Fibroblast of skin of right quadriceps (primary cell): ENCODE measurements at places on chromosomes 12 and 14.

GRCh38 chr12:28027947-28028724, 55.6 kb upstream of the PTHLH start:
- no peak for DNase-seq

GRCh38 chr12:4046495-4046840, 173.3 kb upstream of the PARP11 start:
- no peak for DNase-seq

DNA sequence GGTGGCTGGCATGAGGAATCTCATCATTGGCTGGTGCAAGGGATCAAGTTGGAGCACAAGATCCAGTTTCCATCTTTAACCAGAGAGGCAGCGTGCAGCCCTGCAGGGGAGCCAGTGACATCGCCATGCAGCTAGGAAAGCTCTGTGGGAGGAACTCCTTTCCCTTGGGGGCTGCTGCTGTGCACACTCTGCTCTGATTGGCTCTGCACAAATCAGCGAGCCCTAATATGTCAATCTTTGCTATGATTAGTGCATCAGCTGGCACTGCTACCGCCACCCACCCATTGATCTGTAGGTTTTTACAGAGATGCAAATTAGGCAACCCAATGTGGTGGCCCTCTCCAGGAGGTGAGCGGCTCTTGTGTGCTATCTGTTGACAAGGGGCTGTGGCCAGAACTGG, 262.6 kb downstream of the PCNX1 start:
- DNase-seq, result no peak

DNA sequence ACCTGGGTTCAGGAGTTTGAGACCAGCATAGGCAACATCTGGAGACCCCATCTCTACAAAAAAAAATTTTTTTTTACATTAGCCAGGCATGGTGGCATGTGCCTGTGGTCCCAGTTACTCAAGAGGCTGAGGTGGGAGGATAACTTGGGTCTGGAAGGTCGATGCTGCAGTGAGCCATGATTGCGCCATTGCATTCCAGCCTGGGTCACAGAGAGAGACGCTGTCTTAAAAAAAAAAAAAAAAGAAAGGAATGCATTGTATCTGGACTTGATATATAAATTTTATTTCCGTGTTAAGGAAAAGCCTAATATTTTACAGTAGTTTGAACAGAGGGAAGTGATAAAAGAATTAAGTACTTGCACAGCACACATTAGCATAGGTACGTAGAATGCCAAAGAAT, 97.2 kb downstream of the ZC3H14 start:
- DNase-seq, result peak; percentile 36

DNA sequence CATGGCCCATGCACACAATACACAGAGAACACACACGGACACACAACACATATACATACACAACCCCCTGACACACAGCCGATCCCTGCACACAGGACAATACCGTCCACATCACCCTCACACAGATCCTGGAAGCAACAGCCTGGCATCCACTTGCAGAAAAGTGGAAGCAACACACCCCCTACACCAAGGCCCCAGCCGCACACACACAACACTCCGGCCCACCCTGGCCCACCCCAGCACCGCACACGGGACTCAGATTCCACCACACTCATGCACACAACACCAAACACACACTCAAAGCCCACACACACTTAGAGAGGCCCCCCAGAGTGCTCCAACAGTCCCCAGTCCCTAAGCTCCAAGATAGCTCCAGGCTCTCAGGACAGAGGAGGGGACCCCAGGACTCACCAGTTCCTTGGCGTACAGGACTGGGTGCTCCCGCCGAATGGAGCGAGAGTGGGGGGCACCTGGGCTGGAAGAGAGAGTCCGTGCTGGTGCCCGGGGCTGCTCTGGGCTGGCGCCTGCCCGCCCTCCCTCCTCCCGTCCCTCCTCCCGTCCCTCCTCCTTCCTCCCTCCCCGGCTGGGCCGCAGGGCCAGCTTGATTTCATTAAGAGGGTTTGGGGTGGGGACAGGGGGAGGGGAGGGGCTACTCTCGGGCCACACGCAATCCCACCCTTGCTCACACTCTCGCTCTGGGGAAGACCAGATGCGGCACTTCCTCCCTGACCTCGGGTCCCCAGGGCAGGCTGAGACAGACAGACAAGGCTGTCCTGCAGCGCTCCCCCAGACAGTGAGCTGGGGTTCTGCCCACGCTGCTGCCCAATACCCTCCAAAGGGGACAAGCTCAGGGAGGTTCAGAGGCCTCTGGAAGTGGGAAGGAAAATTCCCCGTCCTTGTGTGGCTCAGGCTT, at the start of gene TMEM119:
Gene TMEM119 (minus strand): TSS at position 526 of the 913 bp plus-strand sequence. CDS start 5,701 bp downstream, outside the sequence.
- DNase-seq, result peak; percentile 88

GRCh38 chr12:79763766-79764452, 73.1 kb upstream of the PAWR start:
- no peak for DNase-seq

DNA sequence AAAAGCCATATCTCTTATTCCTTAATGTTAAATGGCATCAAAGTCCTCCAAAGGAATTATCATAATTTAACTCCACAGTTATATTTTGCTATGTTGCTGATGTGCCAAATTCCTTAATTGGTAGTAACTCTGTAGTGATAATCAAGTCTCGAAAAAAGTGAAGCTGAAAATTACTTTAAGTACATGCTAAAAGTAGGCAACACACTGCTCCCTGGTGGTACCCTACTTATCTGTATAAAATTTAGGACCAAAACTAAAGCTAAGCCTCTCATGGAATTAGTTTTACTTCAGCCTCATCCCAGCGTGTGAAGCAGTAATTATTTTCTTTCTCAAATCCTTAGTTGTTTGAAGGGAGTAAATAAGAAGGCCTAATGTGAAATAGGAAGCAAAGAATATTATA, 132.8 kb downstream of the TTLL5 start:
- DNase-seq, result no peak

DNA sequence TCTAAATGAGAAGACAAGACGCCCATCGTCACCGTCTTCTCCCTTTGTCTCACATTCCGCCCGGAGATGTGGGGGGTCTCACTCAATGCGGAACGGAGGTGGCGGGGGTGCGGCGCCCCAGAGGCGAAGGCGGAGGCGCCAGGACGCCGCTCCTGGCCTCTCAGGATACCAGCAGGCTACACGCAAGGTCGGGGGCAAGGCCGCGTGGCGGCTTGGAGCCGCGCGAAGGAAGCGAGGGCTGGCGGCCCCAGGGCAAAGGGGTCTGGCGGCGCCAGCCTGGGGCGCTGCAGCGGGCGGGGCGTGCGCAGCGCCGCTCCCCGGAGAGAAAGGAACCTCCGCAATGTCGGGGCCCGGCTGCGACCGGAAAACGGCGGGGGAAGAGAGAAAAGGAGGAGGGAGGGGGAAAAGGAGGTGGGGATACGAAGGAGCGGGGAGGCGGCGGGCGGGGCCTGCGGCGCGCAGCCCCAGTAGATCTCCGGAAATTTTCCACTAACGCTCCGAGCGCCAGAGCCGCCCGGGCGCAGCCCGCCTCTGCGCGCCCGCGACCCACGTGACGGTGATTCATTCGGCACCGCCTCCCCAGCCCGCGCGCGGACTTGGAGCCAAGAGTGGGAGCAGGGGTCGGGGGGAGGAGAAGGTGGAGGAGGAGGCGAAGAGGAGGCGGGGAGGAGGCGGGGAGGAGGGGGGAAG, 10.5 kb upstream of the SLC38A2 start:
- peak; percentile 99 for DNase-seq

- DNase-seq, result no peak
Observed at GRCh38 chr12:28700161-28700560, 448.9 kb upstream of the FAR2 start.
